Progenitor cell of endocrine pancreas (in vitro differentiated cells): ENCODE measurements at places on chromosomes 5 and 9.

GRCh38 chr5:171422902-171423663, 3.6 kb downstream of the FGF18 start:
- no peak for DNase-seq

DNA sequence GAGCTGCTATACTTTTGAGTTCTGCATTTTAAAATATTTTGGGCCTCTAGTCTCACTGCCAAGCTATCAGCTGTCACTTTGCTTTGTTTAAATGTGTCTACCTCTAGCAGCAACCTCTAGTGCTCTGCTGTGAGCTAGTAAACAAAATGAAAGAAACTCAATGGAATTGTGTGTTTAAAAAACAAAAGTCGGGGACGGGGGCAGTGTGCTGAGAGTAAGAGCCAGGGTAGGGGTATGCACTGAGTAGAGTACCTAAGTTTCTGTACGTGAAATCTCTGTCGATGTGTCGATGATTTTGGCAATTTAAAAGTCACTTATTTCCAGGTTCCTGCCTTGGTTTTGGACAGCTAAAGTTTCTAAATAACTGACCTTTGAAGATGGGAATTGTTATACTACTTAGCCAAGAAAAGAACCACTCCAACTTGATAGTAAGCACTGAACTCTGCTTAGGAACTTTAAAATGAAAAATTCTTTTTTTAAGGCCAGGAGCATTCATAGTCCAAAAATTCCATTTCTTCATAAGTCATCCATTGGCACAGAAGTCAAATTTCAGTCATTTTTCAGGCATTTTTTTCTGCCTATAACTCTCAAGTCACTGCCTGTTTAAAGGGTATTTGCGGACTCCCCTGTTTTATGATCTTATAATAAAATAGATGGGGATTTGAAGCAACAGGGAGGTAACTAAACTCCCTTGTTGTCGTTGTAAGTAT, 111.5 kb downstream of the SAXO1 start:
- DNase-seq, result no peak

- DNase-seq, result no peak
Observed at GRCh38 chr5:30050056-30050815, 1143.2 kb upstream of the CDH6 start.

- no peak for DNase-seq
Observed at GRCh38 chr9:93576258-93577077, at the start of gene PHF2. Gene PHF2, plus strand, starts transcription at chr9:93576584. Its CDS starts 190 bp downstream, at chr9:93576774.

DNA sequence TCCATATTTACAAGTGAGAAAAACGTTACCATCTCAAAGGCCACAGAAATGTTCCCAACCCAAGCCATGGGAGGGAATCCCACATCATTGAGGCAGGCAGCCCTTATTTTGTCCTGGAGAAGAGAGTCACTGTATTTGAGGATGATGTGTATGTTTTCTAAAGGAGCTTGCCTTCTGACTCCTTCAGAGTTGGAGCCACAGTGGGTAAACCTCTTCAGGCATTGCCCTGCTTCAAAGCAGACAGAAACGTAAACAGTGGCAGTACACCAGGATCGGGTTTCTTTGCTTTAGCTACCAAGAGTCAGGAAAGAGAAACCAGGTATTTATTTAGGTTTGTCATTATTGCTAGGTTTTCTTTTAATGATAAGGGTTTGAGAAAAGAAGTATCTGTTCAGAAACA, 45.7 kb downstream of the MUSK start:
- no peak for DNase-seq
